Upper lobe of left lung (tissue), 6 donors: ENCODE measurements at places on chromosomes 1 and 21. TPM values are rescaled to one million over a fixed set of nuclear protein-coding genes. Genes with fewer than 3 reads are reported as not detected.

- no peak for DNase-seq
Observed at GRCh38 chr1:164780111-164780812, 221.3 kb downstream of the PBX1 start.

GRCh38 chr1:43309405-43310025 lies 8.7 kb downstream of the TIE1 start:
- DNase-seq, result no peak

KCNK2 gene
- total RNA-seq, result not detected

- no peak for DNase-seq
Observed at GRCh38 chr21:38811257-38811656, 5.5 kb downstream of the ETS2 start.

DNA sequence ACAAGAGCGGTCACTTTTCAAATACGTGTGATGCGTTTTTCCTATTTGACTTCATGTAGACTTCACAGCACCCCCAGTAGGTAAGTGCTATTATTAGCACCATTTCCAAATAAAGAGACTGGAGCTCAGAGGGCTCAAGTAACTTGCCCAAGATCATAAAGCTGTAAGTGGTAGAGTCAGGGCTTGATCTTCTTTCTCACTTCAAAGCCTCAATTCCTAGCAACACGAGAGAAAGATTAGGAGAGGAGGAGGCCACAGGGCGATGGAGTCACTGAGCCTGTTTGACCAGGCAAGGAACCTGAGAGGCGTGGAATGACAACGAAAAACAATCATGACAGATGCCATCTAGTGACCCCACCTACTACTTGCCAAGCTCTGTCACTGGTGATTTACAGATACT lies 181.0 kb downstream of the FOXD2 start:
- no peak for DNase-seq
